ENCODE measurements at places on chromosomes 3 and 15. TPM values are rescaled to one million over a fixed set of nuclear protein-coding genes. Genes with fewer than 3 reads are reported as not detected.

TMEM108 gene
- total RNA-seq = not detected

RLBP1 gene
- total RNA-seq = not detected

KPNA1 gene
- 74.2 TPM for total RNA-seq

CSPG5 gene
- 0.33 TPM for total RNA-seq

IL17RB gene
- total RNA-seq = not detected

CPNE9 gene
- not detected for total RNA-seq

HIGD2B gene
- total RNA-seq = 0.47 TPM

ZNF621 gene
- 29.8 TPM for total RNA-seq

SH2D7 gene
- total RNA-seq = not detected

ST3GAL6 gene
- not detected for total RNA-seq

ITIH1 gene
- not detected for total RNA-seq

GRCh38 chr15:45670091-45670490, 35.3 kb downstream of the SQOR start:
- no peak overlapping the region for H3K27ac ChIP-seq
- peaks cover 18% of the 10 kb centered on the region for H3K36me3 ChIP-seq
- H3K4me1 ChIP-seq = peaks cover 11% of the 10 kb centered on the region
- H3K27me3 ChIP-seq = no peaks in the 10 kb centered on the region
- no peak overlapping the region for H3K4me3 ChIP-seq
- no peak for DNase-seq

DNA sequence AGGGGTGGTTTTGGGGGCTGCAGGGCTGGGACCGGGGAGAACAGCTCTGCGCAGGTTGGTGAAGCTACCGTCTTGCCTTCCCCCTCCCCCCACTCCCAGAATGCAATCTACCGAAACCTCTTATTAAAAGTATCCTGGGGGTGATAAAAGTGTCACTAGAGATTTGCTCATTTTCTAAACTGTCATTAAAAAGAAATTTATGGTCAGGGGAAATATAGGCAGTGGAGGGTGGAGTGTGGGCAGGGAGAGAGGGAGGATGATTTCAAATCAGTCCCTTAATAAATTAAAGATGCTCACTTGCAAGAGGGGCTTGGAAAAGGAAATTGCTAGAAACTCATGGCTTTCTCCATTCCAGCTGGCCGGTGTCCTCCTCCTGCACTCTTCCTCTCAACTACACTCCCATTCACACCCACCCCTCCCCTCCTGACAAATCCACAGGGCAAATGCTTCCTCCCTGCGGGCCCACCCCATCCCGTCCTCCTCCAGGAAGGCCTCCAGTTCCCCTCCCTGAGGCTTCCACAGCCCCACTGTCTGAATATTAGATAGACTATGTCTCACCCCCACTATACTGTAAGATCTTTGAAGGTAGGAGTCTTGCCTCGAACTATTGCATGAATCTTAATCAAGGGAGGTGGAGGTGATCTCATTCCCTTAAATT, 83.9 kb downstream of the TLE3 start:
- no peak for DNase-seq
- H3K36me3 ChIP-seq = peaks cover 7% of the 10 kb centered on the region

GRCh38 chr3:171228240-171228639, 201.7 kb upstream of the SLC2A2 start:
- DNase-seq = no peak
- peak overlapping the region; percentile 27 for H3K27ac ChIP-seq
- H3K4me3 ChIP-seq = no peak overlapping the region
- peaks cover 18% of the 10 kb centered on the region for H3K36me3 ChIP-seq
- H3K4me1 ChIP-seq = peaks cover 16% of the 10 kb centered on the region
- H3K27me3 ChIP-seq = no peaks in the 10 kb centered on the region

GRCh38 chr3:38731522-38731921, 82.0 kb upstream of the SCN5A start:
- H3K4me3 ChIP-seq = no peak overlapping the region
- no peak overlapping the region for H3K27ac ChIP-seq
- H3K27me3 ChIP-seq = peaks cover 10% of the 10 kb centered on the region
- DNase-seq = no peak
- H3K36me3 ChIP-seq = no peaks in the 10 kb centered on the region

DNA sequence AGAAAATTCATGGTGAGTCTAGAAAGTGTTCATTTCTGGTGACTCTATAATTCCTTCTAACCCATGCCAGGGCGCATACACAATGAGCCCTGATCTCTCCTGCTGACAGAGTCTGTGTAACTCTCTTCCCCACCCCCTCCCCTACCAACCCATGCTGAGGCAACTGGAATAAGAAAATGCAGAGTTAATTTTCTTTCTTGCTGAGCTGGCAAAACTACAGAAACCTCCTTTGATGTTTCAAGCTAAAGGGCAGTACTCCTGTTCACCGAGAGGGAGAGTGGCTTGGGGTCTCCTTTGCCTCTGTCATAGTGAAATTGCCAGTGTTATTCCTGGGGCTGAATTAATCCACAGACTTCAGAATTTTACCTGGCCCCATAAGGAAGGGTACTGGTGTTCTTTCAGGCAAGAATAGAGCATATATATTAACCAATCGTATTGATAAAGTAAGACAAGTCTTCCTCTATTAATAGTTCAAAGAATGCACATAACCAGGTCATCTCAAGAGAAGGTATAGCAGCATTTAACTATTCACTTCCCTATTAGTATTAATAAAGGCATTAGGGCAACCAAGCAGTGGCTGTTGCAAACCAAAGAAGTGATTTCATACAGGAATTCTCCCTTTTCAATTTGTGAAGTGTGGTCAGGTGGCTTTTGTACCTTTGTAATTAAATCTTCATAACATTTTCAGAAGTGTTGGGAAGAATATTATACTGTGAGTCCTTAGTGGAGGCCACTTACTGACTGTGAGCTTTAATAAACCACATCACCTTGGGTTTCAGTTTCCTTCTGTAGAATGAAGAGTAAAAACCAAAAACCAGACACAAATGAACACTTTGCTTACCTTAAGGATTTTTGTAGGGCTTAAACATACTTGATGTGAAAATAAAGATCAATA, 4.1 kb downstream of the GAP43 start:
- no peaks in the 10 kb centered on the region for H3K36me3 ChIP-seq
- peaks cover 19% of the 10 kb centered on the region for H3K4me1 ChIP-seq
- no peak overlapping the region for H3K4me3 ChIP-seq

- no peak for DNase-seq
- peaks cover 40% of the 10 kb centered on the region for H3K4me1 ChIP-seq
- H3K36me3 ChIP-seq = no peaks in the 10 kb centered on the region
- no peak overlapping the region for H3K27ac ChIP-seq
- H3K27me3 ChIP-seq = no peaks in the 10 kb centered on the region
- H3K4me3 ChIP-seq = peak overlapping the region; percentile 13
These were observed 327.5 kb downstream of the UACA start for GRCh38 chr15:70435872-70436271.

DNA sequence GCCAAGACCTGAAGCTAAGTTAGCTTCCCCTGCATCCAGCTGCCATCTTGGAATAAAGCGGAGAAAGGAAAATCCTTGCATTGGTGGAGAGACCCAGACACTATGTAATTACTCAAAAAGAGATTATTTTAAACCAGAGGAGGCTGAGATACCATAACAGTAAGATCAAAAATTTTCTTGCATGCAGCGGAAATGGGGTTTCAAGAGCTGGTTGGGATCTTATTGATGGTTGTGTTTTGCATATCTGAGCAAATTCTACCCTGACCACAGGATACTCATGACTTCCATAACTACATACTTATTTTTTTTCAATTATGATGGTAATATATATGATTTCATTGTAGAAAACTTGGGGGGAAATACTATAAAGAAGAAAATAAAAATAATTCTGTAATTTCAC, 17.5 kb downstream of the TMEM158 start:
- H3K27me3 ChIP-seq = peaks cover 43% of the 10 kb centered on the region
- no peak overlapping the region for H3K27ac ChIP-seq
- no peak overlapping the region for H3K4me3 ChIP-seq

- no peaks in the 10 kb centered on the region for H3K27me3 ChIP-seq
- no peak for DNase-seq
- H3K4me3 ChIP-seq = no peak overlapping the region
- peaks cover 20% of the 10 kb centered on the region for H3K4me1 ChIP-seq
- H3K36me3 ChIP-seq = peaks cover 10% of the 10 kb centered on the region
These were observed 160.5 kb downstream of the ANO10 start for GRCh38 chr3:43461345-43461744.

- no peak for DNase-seq
- peaks cover 1% of the 10 kb centered on the region for H3K27me3 ChIP-seq
- no peak overlapping the region for H3K4me3 ChIP-seq
- H3K36me3 ChIP-seq = no peaks in the 10 kb centered on the region
- H3K27ac ChIP-seq = no peak overlapping the region
These were observed 17.6 kb downstream of the CCR5AS start for GRCh38 chr3:46389306-46389705.

DNA sequence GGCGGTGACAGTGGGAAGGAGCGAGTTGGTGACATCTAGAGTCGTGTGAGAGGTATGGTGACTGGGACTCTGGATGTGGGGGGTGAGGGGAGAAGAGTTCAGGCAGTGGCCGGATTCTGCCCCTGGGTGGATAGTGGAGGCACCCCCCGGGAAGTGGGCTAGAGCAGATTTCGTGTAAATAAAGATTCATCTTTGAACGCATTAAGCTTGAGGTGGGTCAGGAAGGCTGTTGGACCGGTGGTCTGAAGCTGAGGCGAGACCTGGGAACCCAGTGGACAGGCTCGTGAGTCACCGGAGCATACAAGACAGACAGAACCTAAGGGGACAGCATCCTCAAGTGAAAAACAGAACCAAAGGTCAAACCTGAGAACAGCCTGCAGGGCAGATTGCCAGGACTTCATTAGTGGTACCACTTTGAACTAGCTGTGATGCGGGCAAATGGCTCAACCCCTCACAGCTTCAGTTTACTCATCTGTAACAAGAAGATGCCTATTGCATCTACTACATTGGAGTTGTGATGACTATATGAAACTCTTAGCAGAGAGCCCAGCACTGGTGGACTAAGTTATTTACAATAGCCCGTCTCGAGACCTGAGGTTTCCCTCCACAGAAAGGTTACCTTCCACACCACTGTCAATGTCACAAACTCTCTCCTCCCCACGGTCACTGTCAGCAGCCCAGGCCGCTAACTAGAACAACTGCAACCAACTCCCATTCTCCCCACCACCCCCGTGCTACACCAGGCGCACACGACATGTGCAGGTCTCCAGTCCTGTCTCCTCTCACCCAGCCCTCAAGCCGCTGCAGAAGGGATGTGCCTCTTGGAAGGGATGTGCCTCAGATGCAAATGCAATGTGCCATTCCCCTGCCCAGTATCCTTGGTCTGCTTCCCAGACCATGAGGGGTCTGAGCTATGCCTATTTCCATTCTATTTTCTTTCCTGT, 901 bp upstream of the CLN6 start:
- H3K36me3 ChIP-seq = no peaks in the 10 kb centered on the region
- peaks cover 14% of the 10 kb centered on the region for H3K4me1 ChIP-seq
- H3K27ac ChIP-seq = peak overlapping the region; percentile 95

DNA sequence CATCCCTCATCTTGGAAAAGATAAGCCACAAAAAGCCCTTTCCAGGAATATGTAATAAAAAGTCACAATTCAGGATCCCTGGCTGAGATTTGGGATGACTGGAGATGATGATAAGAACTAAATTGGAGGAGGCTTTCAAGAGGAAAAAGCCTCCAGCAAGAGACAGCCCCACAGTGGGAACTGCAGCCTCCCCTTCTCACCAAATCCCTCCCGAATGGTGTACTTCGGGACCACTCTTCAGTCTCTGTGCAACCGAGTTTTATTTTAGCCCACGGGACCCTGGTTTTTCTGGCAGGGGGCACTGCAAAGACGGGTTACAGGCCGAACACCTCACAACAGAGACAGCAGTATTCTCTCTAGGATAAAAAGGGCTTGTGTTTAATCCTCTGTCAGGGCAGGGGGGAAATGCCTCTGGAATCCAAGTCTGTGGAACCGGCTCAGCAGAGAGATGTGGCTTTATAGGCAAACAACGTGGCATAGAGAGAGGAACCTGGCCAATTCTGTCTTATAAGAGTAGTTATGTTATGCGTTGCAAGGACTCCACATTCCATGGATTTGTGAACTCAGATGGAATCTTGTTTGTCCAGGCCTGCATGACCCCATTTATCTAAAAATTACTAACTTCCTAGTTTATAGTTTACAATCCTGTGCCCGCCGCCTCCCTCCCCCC, 1.2 kb upstream of the LMCD1 start:
- no peak overlapping the region for H3K27ac ChIP-seq
- H3K27me3 ChIP-seq = peaks cover 15% of the 10 kb centered on the region
- H3K4me1 ChIP-seq = peaks cover 17% of the 10 kb centered on the region
- H3K4me3 ChIP-seq = peak overlapping the region; percentile 87
- no peak for DNase-seq
- no peaks in the 10 kb centered on the region for H3K36me3 ChIP-seq

DNA sequence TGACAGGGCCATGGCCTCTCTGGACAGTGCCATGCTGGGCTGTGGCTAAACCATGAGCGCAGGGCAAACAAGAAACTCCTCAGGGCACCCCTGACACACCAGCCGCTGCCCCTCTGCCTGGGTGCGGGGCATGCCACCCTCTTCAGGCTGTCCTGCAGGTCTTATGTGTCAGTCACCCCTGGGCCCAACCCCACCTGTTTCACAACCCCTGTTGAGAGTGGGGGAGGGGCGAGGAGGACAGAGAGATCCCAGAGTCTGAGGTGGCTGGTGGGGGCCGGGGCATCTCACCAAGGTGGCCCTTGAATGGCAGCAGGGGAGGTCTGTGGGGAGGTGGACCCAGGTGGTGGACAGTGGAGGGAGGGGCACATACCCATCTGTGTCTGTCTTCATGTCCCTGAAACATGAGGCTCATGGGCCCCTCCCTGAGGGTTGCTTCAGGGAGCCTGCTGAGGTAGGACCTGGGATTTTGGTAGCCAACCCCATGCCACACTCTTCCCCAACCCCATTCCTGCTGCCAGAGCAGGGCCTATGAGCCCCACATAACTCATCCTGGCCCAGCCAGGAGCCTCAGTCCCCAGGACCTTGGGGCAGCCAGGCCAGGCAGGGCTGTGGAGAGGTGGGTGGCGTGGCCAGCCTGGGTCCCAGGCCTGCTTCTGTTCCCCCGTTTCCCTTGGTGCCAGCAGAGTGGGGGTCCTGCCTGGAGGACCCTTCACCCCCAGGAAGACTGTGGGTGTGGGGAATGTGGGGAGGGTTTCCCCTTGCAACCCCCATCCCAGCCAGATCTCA, 1.7 kb upstream of the STAB1 start:
- H3K27me3 ChIP-seq = no peaks in the 10 kb centered on the region
- H3K4me1 ChIP-seq = peaks cover 8% of the 10 kb centered on the region
- H3K27ac ChIP-seq = no peak overlapping the region
- H3K4me3 ChIP-seq = no peak overlapping the region
- no peak for DNase-seq
- no peaks in the 10 kb centered on the region for H3K36me3 ChIP-seq

GRCh38 chr3:23810343-23811184, 4.8 kb downstream of the UBE2E1 start:
- no peaks in the 10 kb centered on the region for H3K27me3 ChIP-seq
- peak overlapping the region; percentile 97 for H3K27ac ChIP-seq
- H3K4me3 ChIP-seq = peak overlapping the region; percentile 93
- peak; percentile 22 for DNase-seq

GRCh38 chr3:182795389-182795782, 2.1 kb downstream of the ATP11B start:
- H3K4me3 ChIP-seq = peak overlapping the region; percentile 95
- H3K4me1 ChIP-seq = peaks cover 15% of the 10 kb centered on the region
- no peaks in the 10 kb centered on the region for H3K36me3 ChIP-seq
- no peaks in the 10 kb centered on the region for H3K27me3 ChIP-seq
- H3K27ac ChIP-seq = peak overlapping the region; percentile 98

Data from naive thymus-derived CD8-positive, alpha-beta T cell (primary cell).